ENCODE measurements at places on chromosomes 2 and 18. TPM values are rescaled to one million over a fixed set of nuclear protein-coding genes. Genes with fewer than 3 reads are reported as not detected.

DNA sequence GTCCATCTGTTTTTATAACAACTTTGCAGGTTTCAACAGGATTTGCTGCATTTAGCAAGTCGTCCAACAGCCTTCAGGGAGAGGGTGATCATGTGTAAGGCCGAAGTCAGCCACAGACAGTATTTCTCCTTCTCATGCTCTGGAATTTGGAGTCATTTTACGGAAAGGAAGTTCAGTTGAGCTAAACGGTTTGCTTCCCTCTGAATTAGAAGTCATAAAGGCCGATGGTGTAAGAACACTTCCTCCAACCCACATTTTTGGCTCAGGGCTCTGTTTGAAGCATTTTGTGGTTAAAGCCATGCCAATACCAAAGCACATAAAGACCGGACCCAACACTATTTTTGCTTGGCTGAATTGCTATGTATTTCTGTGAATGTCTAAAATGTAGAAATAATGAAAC, 129.5 kb downstream of the TMEM182 start:
- no peak overlapping the region for H3K27ac ChIP-seq
- no peak overlapping the region for H3K4me3 ChIP-seq
- H3K4me1 ChIP-seq: no peaks in the 10 kb centered on the region
- no peaks in the 10 kb centered on the region for H3K36me3 ChIP-seq

DNA sequence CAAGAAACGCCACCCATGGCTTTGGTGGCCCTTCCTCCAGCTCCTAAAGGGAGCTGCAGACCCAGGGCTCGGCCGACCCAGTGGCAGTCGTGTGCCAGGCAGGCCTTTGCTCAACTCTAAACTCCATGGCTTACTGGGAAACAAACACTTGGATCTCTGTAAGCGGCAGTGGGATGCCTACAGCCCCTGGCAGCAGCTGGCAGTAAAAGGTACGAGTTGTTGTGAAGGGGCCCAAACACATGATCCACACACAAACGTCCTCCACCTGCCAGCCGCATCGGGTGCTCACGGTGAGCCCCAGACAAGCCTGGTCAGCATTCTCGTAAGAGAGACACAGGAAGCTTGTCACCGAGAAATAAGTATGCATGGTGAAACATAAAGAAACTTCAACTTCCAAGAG, 214.9 kb downstream of the MGAT5 start:
- no peak overlapping the region for H3K27ac ChIP-seq
- H3K4me1 ChIP-seq: no peaks in the 10 kb centered on the region
- no peak overlapping the region for H3K4me3 ChIP-seq
- no peak for DNase-seq
- H3K36me3 ChIP-seq: peaks cover 5% of the 10 kb centered on the region

DNA sequence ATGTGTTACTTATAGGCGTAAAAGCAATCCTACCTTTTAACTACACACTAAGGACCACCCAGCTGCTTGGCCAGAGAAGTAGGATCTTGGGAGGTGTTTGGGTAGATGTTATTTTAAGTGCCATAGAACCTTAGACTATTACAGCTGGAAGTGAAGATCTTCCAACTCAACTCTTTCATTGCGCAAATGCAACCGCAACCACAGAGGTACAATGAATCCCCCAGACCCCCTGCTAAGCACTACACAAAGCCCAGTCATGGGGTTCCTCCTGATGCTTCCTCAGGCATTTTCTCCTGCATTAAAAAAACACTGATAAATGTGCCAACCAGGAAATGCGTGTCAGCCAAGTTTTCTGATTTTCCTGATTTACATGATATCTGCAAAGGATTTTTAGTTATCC, 246.0 kb downstream of the LRRTM1 start:
- no peak overlapping the region for H3K27ac ChIP-seq
- no peak overlapping the region for H3K4me3 ChIP-seq
- peaks cover 12% of the 10 kb centered on the region for H3K4me1 ChIP-seq
- peaks cover 5% of the 10 kb centered on the region for H3K27me3 ChIP-seq

HOXD10 gene
- total RNA-seq: 10.0 TPM

SETBP1 gene
- 0.05 TPM for total RNA-seq

All from HFFc6 (cell line).